Stimulated activated naive CD8-positive, alpha-beta T cell treated with anti-CD3 and anti-CD28 coated beads, Interleukin-15, amount 100 ng/mL, for 72 hours (primary cell): ENCODE measurements at places on chromosomes 5 and 9.

DNA sequence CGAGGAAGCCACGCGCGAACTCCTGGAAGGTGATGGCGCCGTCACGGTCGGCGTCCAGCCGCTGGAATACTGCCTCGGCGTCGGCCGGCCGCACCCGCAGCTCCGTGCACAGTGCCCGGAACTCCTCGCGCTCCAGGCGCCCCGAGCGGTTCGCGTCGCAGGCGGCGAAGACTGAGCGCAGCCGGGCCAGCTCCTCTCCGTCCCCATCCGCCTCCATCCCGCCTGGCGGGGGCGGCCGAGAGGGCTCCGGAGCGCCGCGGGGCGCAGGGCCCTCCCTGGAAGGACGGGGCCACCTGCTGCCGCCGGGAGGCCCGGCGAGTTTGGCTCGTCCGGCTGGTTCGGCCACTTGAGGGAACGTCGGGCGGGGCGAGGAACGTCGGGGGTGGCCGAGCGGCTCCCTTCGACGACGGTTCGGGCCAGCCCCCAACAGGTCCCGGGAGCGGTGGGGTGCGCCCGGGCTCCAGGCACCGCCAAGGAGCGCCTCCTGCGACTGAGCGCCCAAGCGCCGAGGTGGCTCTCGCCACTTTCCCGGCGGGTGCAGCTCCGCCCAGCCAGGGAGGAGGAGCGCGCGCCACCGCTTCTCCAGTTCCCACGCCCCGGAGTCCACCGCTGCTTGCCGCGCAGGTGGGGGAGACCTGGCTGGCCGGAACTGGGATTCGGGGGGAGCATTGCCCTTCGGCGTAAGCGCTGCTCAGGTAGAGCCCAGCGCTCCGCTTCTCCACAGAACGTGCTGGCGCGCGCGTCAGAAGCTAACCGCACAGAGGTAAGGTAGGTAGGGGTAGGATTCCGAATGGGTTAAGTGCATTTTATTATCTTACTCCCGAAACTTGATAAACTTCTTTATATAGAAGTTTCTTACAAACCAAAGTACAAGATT is at the start of gene RASEF:
Gene RASEF, minus strand, starts transcription at position 492 of the 877 bp plus-strand sequence. Its CDS starts 275 bp downstream, at position 217.
- DNase-seq = no peak

GRCh38 chr9:111527347-111527746 is 2.4 kb downstream of the ZNF483 start:
- DNase-seq = no peak

DNA sequence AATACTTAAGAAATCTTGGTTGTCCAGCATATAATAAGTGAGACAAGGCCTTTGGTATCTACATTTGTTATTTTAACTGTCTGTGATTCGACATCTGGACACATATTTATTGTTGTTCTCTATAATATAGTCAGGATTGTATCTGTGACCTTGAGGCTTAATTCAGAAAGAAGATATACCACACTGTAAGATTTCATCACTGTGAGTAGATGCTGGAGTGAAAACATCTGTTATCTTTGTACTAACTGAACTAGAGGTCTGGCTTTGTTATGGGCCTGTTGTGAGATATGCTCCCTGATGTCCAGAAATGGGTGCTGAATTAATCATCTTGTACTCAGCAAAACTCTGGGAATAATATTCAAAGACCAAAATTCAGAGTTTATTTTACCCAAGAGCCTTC is 148.5 kb downstream of the ISOC1 start:
- no peak for DNase-seq

- DNase-seq = no peak
Observed at GRCh38 chr5:75365740-75366139, 28.7 kb downstream of the HMGCR start.

- no peak for DNase-seq
Observed at GRCh38 chr9:97237311-97237786, 70.1 kb upstream of the CCDC180 start.

DNA sequence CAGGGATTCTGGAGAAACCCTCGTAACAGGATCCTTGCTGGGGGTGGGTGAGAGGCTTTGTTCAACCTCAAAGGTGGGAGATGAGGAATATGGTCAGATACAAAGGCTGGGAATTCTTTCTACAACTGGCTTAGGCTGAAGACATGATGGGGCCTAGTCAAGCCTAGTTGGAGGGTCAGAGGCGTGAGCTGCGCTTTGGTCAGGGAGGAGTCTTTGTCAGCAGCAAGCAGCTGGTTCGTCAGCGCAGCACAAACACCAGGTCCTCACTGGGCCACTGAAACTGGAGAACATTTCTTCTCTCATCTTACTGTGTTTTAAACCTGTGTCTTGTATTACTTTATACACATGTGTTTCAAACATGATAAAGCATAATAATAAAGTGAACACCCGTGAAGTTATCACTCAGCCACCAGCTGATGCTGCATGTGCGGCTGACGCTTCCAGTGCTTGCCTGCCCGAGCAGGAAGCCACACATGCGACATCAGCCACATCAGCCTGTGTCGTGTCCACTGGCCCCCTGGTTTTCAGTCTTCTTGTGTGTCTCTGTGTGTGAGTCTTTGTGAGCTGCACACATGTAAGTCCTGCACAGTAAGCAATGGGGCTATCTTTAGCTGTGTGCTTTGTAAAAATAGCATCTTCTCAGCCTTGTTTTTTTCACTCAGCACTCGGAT is 81.5 kb downstream of the WNK2 start:
- no peak for DNase-seq
